NCI-H1048 (cell line): ENCODE measurements at places on chromosomes 12 and 14.

- DNase-seq: no peak
These were observed 20.0 kb downstream of the TMEM132C start for GRCh38 chr12:128286970-128287369.

- DNase-seq: no peak
These were observed 70.6 kb upstream of the MYF6 start for GRCh38 chr12:80636832-80637231.

DNA sequence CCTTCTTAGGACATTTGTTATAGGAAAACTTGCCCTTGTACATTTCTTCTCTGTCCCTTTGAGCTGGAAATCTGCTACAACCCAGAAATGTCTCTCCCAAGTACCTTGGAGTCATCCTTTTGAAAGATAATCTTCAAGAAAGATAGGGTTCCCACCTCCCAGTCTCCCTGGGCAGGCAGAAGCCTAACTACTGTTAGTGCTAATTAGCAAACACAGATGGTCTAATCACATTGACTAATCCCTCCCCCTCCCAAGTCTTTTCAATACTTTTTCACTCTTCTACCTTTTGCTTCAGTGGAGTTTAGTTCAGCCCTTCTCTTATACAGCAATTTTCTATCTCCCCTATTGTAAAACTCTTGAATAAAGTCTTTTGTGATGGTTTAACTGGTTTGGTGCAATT, 129.8 kb upstream of the PPFIA2 start:
- no peak for DNase-seq

DNA sequence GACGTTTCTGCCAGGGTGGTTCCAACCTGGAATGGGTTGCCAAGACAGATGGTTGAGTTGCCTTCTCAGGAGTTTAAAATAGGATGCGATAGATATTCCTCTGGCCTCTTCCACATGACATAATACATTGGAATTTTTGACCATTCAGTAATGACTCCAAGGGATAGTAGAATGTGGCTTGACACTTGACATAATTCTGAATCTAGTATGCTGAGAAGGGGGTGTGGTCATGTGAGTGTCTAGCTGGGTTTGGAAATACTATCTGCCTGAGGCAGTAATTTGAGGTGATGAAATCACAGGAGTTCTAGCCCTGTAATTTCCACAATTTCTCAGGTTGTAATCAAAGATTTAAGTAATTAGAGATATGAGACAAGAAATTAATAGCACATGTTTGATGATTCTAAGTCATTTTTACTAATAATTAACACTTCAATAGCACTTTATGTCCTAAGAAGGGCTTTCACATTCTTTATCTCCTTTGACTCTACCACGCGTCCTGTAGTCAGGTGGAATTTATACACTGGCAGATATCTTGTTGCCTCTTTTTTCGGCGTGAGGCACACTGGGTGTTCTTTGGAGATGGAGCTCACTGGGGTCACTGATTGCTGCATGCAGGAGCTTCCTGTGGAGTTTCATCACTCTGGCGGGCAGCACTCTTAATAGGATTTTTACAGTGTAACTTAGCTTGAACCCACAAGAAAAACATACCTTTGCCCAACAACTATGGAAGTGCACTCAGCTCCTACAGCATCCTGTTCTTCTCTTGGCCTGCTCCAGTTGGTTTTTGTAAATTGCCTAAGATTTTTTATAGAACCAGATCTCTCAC, 3.2 kb upstream of the AMIGO2 start:
- no peak for DNase-seq

- no peak for DNase-seq
These were observed 1.9 kb upstream of the PRKAG1 start for GRCh38 chr12:49020441-49020840.

- DNase-seq: no peak
These were observed 47.8 kb upstream of the LTA4H start for GRCh38 chr12:96083020-96083719.

DNA sequence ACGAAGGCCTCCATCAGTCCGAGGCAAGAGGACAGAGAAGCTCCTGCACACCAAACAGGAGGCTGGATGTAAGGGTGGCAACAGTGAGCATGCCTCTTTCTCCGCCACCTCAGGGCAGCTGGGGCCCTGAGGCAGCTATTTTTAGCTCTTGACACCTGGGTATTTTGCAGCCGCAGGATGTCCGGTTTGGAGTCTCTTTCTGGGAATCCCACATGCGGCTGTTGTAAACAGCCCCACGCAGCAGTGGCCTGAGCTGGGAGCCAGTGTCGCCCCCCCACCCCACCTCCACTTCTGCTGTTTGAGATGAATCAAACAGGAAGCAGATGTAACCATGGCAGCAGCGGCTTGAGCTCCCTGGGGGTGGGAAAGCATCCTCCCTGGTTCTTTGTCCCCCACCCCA, 11.7 kb downstream of the HDAC7 start:
- DNase-seq: no peak

DNA sequence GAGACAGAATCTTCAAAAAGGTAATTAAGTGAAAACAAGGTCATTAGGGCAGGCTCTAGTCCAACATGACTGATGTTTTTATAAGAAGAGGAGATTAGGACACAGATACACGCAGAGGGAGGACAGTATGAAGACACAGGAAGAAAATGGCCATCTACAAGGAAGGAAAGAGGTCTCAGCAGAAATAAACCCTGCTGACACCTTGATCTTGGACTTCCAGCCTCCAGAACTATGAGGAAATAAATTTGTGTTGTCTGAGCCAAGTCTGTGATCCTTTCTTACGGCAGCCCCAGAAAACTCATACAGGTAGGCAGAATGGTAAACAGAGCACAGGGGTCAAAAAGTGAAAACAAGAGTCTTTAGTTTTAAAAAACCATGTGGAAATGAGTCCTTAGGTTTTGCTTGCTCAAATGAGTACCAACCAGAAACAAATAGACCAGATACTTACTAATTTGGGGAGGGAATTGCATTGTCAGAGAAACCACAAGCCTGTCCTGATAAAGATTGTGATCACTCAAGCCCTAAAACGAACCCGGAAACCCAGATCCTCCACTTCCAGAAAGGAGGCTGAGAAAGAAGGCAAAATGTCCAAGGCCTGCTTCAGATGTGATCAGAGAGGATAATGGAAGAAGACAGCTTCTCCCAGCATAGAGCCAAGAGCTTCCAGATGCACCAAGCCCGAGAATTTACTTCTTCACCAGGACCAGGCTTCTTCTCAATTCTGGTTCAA, 93.9 kb downstream of the DUSP6 start:
- DNase-seq: no peak

GRCh38 chr12:4217091-4217490, 56.5 kb upstream of the CCND2 start:
- DNase-seq: no peak

DNA sequence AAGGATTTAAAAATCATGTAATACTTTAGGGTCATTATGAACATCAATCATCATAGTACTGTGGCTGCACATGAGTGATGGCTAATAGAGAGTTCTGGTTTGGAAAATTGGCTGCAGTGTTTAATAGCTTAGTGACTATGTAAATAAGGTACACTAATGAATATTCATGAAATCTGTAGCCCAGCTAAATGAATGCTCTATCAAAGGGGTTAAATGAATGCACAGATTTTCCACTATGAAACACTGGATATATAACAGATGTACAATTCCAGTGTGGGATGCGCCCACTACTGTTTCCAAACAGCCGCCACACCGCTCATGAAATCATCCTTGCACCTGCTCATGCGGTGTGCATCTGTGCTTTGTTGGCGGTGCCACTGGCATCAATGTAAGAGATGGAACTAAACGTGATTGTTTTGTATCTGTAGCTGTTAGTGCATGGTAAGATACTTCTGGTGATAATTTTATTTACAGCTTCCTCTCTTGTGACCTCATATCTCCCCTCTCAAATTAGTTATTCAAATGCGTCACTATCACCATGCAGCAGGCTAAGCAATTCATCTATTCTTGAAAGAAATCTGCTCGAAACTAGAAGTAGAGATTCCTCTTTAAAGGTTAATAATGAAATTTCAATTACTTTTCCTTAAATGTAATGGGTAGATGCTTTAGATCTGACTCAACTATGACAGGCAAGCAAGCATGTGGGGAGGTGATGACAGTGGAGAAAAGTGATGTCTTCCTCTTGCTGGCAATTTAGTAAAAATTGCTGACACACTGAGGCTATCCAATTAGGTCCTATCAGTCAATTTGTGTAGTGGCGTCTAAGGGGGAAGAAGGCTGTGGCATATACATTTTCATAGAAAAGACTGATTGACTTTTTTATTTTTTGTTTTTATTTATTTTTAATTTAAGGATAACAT, 433.6 kb downstream of the AEBP2 start:
- DNase-seq: no peak

DNA sequence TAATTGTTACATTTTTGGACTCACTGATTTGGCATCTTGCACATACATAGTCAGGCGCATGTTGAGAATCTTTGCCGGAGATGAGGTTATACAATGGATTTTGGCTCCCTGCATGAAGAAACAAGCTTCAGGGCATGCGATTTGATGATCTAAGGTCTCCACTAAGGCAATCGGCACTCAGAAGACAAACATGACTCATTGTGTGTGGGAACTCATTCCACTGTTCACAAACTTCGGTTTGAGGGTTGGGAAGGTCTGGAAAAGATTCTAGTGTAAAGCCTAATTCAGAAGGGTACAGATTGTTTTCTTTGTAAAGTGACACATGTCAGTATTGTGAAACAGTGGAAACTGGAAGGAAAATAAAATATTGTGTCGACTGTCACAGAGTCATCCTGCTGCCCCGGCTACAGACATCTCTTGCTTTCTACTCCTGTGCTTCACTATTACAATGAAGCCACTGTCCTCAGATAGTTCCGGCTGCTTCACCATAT, 192.6 kb upstream of the HMGA2 start:
- DNase-seq: no peak

DNA sequence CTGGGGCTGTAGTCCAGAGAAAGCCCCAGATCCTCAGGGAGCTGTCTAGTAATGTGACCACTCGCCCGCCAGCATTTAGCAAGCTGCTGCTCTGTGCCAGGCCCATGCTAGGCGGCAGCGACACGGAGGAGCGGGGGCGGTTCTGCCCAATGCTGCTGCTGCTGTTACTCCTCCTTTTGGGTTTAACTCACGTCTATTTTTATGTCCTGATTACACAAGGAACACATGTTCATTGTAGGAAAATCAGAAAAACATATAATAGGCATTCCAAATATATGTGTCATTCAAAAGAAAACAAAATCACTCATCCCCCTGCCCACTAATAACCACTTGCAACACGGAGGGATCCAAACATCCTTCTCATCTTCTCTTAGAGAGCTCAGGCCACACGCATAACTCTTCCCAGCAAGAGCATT, 30.4 kb downstream of the CCDC92 start:
- no peak for DNase-seq

- DNase-seq: no peak
These were observed 111.9 kb downstream of the LRRK2 start for GRCh38 chr12:40336573-40337199.

- DNase-seq: no peak
These were observed 135.7 kb downstream of the SCARB1 start for GRCh38 chr12:124727922-124728321.
